ENCODE measurements at places on chromosomes 7 and 10.

GRCh38 chr7:18936265-18936664, 181.2 kb downstream of the TWIST1 start:
- no peak for DNase-seq

DNA sequence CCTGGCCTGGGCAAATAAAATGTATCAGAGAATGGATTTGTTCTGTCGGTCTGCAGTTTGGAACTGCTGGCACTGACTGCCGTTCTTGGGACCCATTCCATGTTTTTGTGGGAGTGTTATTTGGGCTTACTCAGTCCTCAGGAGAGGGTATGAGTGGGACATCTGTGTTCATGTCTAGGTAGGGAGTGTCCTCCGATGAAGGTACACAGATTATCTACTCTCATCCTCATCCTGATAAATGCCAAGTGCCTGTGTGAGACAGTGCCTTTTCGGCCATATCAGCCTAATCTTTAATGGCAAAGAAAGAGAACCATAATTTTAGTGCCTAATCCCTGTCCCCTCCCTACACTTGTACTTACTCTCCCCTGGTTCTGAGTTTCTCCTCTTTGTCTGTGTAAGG, 409.4 kb downstream of the REEP3 start:
- no peak for DNase-seq

GRCh38 chr7:50724526-50725520, 57.9 kb downstream of the GRB10 start:
- DNase-seq: no peak

- DNase-seq: no peak
Measured at GRCh38 chr7:67512481-67512880, 515.8 kb downstream of the TYW1 start.

DNA sequence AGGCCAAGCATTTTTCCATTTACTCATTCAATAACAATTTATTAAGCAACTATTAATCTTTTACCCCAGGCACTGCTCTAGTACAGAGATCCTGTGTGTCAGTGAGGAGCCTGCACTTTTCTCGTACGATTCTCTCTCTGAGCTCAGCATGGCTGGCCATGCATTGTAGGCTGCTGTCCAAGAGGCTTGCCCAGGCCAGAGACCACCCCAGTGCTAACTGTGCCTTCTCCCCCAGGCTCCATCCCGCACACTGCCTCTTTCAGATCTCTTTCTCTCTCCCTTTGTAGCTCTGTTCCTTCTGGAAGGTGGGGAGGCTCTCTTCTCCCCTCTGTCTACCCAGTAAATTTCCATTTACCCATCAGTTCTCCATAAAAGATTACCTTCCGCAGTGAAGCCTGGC, 101.0 kb upstream of the IKZF1 start:
- no peak for DNase-seq

DNA sequence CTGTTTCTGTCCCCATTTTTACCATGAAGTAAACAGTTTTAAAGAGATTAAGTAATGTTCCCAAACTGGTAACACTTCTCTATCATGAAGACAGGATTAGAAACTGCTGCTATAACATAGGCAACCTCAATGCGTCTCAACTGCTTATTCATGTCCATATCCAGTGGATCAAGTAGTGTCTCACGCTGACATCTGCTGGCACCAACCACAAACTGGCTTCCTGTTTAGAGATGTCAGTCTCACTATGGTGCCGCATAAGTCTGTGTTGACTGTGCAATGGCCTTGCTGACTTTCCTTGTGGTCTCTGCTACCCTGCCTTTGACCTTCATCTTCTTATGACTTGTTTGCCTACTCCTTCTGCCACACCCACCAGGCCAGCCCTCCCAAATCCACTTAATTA, 369.6 kb upstream of the DPP6 start:
- no peak for DNase-seq
